ENCODE measurements at places on chromosomes 1 and 21. TPM values are rescaled to one million over a fixed set of nuclear protein-coding genes. Genes with fewer than 3 reads are reported as not detected.

The KCNQ4 gene
- not detected for total RNA-seq

The SLC35F3 gene
- total RNA-seq: not detected

The MAN1C1 gene
- 1.8 TPM for total RNA-seq

The KLHL21 gene
- total RNA-seq: 15.8 TPM

The REN gene
- 0.11 TPM for total RNA-seq

The ANKRD34A gene
- under 0.01 TPM for total RNA-seq

The OR10J1 gene
- total RNA-seq: not detected

The WNT2B gene
- 1.1 TPM for total RNA-seq

The GBP5 gene
- total RNA-seq: under 0.01 TPM

The CCT3 gene
- total RNA-seq: 378 TPM

The HCN3 gene
- total RNA-seq: 0.76 TPM

The GRIK1 gene
- total RNA-seq: 11.6 TPM
